ENCODE measurements at places on chromosomes 4 and X.
A peak's percentile ranks its signal among the peaks of the same experiment; 100 is the strongest.

GRCh38 chrX:133346026-133346425 lies 69.3 kb downstream of the GPC4 start:
- no peak for DNase-seq

DNA sequence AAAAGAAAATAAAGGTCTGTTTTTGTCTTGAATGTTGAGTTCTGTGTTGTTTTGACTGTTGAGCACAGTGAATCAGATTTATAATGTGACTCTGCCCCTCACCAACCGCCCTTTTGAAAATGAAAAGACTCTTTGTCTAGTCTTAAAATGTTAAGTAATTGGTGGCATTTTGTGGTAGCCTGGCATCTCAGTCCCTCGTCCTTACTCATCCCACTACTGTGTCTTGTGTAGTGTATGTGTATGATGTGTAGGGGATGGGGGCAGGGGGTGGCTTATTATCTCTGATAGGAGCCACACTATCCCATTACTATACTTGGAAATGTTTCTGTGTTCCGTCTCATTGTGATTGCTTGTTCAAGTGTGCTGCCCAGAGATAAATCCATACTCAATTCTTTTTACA lies 12.2 kb downstream of the KLHL34 start:
- no peak for DNase-seq

DNA sequence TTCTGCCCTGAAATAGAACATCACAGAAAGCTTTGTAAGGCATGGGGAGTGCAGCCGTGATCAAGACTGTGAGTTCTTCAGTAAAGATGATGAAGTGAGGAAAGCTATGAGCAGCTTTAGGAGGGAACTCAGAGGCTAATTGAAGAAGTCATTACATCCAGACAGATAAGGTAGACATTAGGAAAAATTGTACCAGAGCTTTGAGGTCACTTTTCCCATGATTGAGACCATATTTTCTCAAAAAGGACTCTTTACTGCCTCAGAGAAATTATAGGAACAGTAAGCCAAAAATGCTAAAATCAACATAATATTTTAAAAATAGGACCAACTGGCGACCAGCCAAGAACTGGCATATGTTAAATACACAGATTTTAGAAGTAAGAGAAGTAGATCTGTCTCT lies 11.2 kb downstream of the CHST7 start:
- no peak for DNase-seq

GRCh38 chr4:159239629-159240028 lies 136.8 kb downstream of the RAPGEF2 start:
- no peak for DNase-seq

GRCh38 chrX:154365052-154365600 lies 9.3 kb downstream of the FLNA start:
- no peak for DNase-seq

DNA sequence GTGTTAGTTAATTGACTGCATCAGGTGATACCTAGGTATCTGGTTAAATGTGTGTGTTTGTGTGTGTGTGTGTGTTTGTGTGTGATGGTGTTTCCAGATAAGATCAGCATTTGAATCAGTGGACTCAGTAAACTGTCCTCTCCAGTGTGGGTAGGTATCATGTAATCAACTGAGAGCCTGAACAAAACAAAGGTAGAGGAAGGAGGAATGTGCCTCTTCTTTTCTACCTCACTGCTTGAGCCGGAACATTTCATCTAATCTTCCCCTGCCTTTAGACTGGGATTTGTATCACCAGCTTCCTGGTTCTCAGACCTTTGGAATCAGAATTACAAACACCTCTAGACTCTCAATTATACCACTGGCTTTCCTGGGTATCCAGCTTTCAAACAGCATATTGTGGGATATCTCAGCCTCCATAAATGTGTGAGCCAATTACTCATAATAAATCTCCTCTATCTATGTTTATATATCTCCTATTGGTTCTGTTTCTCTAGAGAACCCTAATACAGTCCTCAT lies 120.5 kb downstream of the TBCK start:
- no peak for DNase-seq

DNA sequence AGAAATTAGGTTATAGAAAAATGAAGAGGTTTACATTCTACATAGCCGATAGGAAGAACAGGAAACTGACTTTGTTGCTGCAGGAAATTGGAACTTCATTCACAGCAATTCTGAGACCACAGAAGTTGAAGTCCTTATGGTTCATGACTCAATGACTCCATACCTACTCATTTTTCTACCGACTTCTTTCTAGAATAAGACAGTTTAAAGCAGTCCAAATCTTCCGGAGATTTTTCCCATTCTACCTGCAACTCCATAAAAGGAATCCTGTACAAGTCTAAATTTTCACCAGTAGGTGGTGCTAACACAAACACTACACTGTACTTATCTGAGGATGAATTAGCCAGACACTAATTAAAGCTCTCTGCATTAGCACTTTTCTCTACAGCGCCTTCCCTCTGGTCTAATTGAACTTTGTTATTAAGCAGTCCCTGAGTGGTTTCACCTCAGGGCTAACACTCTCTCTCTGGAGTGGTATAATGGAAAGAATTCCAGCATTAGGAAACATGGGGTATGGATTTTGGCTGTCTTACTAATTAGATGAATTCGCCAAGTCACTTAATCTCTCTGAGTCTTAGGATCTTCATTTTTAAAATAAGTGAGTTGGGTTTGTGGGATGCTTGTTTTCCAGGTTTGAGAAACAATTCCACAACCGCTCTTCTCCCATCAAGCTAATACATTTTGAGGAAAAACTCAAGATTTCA lies 167.9 kb downstream of the SMIM20 start:
- DNase-seq = peak; percentile 39

- no peak for DNase-seq
Observed at GRCh38 chr4:186831574-186831973, 107.9 kb upstream of the FAT1 start.

DNA sequence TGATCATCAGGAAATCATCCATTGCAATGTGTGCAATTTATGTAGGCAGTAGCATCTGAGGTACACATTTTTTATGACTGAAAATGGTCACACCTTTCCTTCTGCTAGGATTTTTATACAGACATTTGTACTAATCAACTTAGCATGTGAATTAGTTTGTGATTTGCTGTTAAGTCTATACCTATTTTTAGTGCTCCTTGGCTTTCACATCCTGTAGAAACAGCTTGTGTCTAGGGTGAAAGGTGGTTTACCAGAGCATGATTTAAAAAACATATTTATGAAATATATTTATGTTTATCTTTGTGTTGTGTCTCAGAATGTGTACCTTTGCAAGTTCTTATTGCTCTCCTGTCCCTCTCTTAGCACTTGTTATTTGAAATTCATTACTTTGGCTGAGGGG lies 916.0 kb downstream of the TECRL start:
- DNase-seq = no peak

- DNase-seq = no peak
Observed at GRCh38 chr4:30461218-30461617, 259.0 kb upstream of the PCDH7 start.

DNA sequence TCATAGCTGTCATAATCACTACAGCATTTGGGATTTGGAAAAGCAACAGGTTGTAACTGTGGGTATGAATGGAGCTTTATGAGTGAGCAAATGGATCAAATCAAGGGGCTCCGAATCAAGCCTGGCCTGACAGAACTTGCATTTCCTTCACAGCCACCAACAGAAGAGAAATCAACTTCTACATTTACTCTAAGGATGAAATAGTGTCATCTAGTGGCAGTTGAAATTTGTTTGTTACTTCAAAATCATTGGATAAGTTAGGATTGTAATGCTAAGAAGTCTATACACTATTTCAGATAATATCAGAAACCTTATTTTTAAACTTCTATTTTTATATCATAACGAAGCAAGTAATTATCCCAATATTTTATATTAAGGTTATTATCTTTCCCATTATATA lies 10.7 kb upstream of the WDR17 start:
- DNase-seq = no peak

- DNase-seq = no peak
Observed at GRCh38 chr4:41921476-41921875, 13.8 kb upstream of the TMEM33 start.
